Right renal cortex interstitium (tissue), 3 donors: ENCODE measurements at places on chromosomes 4 and X.

DNA sequence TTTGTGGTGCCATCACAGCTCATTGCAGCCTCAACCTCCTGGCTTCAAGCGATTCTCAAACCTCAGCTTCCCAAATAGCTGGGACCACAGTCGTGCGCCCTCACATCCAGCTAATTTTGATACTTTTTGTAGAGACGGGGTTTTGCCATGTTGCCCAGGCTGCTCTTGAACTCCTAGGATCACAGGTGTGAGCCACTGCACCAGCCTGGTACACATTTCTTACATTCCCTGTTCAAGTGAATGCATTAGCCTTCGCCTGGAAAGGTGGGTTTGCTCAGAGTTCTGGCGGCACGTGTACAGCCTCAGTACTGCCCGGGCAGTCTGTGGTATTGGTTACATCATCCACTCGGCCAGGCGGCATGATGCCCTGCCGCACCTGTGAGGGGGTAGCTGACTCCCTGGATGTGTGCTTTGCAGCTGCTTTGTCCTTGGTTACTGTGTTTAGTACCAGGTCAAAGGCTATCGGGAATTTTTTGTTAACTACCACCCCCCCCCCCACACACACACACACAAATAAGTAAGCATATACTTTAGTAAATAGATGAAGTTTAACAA, 57.1 kb downstream of the TNIP2 start:
- DNase-seq, result no peak

GRCh38 chr4:53562409-53562808, 28.9 kb downstream of the LNX1 start:
- no peak for DNase-seq

GRCh38 chrX:154443479-154443910, 446 bp upstream of the FAM50A start:
- no peak for DNase-seq

- no peak for DNase-seq
Measured at GRCh38 chrX:39756086-39756883, 341.5 kb downstream of the BCOR start.

- no peak for DNase-seq
Measured at GRCh38 chrX:79466636-79467035, 99.5 kb upstream of the ITM2A start.

GRCh38 chrX:10072786-10073568, 83.8 kb upstream of the CLCN4 start:
- DNase-seq, result no peak

DNA sequence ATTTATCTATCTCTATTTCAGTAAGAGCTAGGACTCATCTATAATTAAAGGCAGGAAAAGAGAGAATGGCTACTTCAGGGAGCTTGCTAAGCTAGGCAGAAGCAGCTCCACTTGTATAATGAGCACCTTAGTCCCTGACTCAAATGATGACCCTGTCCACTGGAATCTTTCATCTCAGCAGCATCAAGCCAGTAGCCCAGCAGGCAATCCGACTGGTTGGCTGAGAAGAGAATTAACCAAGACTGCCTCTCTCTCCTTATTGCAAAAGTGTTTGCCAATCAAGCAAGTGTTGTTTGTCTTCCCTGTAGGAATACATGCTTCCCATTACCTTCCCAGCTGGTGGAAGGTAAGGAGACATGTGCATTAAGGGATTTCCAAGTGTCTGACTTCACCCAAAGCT, 3.9 kb upstream of the SPOCK3 start:
- no peak for DNase-seq

GRCh38 chr4:54099287-54099747, 646 bp upstream of the GSX2 start:
- no peak for DNase-seq

DNA sequence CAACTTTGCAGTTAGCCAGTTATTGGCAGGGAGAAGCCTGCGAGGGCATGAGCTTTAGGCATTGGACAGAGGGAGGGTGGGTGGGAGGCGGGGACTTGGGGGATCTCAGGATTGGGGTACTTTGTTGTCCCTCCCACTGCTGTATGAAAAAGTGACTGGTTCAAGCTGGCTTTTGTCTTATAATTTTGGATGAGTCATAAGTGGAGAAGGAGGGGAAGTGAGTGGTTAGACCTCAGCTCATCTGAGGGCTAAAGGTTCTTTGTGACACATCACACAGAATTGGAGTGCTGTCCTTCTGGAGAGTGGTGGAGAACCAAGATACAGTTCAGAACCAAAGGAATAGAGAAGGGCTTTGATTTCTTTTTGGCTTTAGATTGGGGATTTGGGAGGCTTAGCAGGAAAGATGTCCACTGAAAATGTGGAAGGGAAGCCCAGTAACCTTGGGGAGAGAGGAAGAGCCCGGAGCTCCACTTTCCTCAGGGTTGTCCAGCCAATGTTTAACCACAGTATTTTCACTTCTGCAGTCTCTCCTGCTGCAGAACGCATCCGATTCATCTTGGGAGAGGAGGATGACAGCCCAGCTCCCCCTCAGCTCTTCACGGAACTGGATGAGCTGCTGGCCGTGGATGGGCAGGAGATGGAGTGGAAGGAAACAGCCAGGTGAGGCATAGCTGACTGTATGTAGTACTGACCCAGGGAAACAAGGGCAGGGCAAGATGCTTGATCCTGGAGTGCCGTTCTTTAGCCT, at the start of gene SLC4A4:
SLC4A4 (plus strand) TSS at position 175 of the 748 bp plus-strand sequence.
- no peak for DNase-seq

DNA sequence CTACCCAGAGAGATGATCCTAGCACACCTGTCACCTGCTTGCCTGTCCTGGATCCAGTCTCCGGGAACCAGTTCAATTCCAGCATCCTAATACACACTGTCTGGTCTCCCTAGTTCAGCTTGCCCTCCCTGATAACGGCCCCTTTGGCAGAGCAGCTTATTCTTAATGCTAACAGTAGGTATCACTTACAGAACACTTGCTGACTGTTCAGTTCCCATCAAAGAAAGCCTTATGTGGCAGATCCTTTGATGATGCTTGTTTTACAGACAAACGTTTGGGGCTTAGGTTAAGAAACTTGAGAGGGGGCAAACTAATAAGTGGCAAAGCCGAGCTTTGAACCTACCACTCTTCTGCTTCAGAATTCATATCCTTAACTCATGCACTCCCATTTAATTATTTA, 890 bp downstream of the RASSF6 start:
- no peak for DNase-seq

DNA sequence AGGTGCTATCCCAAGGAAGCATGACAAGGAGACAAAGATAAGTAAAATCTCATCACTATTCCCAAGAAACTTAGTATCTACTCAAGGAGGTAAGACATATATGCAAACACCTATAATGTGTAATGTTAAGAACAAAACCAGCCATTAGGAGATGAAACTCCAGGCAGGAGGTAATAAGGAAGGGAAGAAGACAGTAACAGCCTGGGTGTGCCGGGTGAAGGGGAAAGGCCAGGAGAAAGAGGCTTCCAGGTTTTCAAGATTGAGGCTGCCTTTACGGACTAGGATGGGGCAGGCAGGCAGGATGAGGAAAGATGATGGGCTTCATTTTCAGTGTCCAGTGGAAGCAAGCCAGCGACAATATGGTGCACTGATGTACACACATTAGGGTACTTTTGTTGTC, 62.5 kb downstream of the LEF1 start:
- DNase-seq, result no peak

DNA sequence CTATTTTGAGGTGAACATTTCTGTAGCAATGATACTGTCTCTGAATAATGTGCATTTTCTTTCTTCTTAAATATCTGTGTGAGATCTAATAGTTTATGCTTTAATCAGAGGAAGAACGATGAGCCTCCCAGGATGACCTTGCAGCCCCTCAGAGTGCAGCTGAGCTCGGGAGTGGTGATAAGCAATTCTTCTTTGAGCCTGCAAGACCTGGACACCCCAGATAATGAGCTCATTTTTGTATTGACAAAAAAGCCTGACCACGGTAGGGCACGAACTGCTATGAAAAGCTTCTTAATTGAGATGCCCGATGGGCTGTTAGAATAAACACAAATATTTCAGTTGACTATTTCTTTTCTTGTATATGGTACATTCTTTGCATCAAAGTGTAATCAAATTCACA, 105.0 kb upstream of the ANXA3 start:
- no peak for DNase-seq

DNA sequence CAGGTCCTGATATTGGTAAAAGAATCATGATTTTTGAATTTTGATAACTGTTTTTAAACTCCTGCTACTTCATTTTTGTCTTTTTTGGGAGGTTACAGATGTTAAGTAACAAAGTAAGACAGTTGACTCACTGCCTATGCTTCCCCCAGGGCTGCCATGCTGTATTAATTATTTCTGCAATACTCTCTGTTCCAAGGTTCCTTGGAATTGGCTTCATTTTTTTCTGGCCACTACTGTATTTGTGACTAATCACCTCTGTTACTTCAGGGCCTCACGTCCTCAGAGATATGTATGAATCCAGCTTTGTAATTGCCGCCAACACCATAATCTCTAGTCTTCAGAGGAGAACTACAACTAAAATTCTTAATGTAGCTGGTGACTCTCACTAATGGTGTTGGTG, 1729.3 kb downstream of the C4orf33 start:
- no peak for DNase-seq

DNA sequence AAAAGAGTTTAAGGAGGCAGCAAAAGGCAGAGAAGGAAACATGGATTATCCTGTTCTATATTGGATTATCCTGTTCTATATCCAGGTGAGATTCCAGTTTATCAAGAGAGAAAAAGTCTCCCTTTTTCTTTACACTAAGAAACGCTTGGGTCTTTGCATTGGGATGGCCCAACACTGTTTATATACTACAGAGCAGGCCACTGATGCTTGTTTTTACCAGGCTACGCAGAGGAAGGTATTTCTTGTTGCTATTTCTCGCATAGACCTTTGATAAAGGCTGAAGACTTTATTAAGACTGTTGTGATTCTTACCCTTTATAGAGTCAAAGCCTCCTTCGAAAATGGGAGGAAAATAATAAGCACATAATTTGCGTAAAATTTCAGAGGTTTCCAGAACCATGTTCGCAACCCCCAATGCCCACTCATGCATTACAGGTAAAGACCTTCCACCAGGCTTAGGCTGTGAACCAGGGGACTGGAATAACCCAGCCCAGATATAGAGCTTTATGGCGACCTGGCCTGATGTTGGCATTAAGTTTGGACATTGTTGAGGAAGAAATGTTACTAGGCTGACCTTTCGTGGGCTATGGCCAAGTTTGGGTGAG, 218.3 kb downstream of the PTTG2 start:
- DNase-seq, result no peak

DNA sequence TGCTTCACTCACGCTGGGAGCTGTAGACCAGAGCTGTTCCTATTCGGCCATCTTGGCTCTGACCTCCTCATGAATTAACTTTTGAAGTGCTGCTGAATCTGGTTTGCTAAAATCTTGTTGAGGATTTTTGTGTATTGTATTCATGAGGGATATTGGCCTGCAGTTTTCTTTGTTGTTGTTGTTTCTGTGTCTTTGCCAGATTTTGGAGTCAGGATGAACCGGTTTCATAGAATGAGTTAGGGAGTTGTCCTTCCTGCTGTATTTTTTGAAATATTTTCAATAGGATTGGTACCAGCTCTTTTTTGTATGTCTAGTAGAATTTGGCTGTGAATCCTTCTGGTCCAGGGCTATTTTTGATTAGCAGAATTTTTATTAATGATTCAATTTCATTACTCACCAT, 138.1 kb downstream of the NPFFR2 start:
- DNase-seq, result no peak

DNA sequence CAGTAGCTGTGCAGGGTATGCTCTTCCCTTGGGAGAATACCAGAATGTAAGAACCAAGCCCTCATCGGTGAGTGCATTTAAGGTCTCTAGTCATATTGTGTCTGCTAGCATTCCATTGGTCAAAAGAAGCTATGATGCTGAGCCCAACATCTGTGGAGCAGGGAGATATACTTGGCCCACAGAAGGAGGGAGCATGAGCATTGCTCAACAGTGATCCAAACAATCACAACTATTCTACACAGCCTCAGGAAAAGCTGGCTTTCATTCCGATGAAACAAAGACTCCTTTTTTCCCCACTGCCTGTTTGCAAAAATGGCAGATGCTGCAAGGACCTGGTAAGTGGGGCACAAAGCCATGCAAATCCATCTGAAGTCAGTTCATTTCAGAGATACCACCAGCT, 80.6 kb upstream of the DHX15 start:
- DNase-seq, result no peak

DNA sequence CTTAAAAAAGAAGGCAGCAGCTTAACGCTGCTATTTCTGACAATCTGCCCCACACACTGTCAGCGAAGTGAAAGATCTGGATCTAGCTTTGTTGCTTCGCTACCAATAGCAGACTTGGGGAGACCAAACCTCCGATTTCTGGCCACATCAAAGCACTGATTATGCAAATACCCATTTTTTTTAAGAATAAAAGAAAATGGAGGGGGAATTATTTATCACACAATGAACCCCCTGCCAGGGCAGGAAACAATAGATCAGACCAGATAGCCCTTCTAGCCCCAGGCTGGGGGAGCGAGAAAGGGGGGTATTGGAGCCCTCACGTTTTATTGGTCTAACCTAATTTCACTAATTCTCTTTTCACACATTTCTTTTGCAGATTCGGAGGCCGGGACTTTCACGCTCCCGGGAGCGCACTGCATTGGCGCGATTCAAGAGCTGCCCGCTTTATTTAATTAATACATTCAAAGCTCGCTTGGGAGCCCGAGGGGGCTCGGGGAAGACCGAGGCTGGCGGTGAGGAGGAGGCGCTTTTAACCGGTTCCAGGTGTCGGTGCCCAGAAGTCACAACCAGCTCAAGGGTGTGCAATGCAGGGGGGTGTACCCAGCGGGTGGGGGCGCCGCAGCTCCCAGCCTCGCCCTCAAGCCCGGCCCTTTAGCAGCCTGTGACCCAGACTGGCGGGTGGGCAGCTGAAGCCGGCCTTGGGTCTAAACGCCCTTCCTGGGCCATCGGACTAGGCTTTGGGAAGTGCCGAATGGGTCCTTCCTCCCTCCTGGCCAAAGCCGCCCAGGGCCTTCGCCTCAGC, 5.5 kb downstream of the NEUROG2 start:
- DNase-seq, result no peak

DNA sequence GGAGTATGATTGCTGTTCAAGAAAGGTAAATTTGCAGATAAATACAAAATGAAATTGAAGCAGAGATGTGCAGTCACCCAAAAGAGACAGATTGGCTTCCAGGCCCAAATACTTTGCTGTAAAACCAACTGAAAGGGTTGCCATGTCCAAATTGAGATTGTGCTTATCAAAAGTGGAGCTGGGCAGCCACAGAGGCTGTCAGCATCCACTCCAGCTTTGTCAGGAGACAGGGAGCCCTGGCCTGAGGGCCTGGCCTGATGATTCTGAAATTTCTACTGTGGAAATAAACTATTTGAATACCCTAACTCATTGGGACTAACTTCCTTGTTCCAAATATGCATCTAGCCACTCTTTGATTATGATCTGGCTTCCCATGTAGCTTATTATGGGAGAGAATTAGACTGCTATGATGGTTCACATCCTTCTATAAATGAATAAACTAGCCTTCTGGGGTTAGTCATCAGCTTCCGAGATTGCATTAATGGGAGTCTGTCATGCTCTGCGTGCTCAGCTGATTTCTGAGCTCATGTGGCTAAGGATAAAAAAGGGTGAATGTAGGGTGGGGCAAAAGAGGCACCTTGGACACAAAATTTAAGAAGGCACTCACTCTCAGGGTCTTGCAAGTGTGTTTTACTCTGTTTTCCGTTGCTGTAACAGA, 48.2 kb downstream of the SLC34A2 start:
- no peak for DNase-seq
